ENCODE measurements at places on chromosomes 6 and 20.

DNA sequence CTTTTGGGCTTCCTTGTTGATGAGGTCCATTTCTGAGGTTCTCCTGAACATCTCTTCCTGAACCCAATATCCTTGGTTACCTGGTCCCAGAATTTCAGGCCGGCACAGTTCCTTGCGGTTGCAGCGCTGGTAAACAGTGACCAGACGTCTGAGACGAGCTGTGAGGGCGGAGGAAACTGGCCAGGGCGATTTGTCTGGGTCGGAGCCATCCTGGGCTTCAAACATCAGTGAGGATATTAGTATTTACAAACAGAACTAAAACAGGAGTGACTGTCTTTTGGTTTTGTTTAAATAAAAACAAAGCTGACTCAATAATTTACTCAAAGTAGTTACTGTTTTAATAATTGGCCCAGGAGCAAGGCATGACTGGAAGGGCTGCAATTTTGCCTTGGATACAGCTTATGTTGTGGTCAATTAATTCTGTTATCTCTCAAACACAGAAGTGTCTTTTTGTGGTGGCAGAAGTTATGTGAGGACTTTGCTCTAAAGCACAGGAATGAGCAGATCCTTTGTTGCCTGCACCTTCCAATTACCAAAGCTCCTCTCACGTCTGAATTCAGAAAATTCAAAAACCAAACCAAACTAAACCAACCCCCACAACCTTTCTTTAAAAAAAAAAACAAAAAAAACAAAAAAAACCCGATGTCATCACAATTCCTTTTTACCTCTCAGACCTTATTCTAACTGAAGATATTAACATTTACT, 58.7 kb upstream of the EMILIN3 start:
- no peak for DNase-seq

DNA sequence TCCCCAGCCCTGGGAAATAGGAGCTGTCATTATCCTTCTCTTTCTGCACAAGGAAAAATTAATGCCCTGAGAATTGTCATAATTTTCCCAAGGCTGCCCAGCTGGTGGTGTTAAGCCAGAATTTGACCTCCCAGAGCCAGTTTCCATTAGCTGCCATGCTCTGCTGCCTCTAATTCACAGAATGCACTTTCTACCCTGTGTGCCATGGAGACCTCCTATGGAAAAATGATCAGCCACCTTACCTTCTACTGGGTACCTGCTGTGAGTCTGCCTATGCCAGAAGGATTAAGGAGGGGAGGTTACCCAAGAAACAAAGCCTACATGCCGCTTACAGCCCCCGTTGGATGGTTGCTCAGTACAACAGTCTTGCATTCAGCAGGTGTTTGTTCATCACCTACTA, 29.1 kb downstream of the POFUT1 start:
- no peak for DNase-seq

DNA sequence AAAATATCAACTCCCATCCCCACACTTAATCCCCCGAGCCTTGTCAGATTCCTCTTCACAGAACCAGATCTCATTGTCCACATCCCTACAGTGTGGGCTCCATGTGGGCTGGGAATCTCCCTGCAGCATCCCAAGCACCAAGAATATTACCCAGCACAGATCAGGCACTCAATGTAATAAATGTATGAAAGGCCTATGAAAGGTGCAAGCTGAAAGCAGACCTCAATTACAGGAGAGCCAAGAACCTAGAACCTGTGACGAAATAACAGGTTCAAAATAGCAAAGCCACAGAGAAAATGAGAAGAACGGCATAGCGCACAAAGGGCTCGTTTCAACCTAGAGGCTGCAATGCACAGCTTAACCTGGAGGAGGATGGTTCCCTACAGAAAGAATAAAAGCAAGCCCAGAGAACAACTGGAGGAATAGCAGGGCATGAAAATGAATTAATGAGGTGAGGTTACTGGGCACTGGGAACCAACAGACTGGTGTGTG, 3.1 kb downstream of the SLC23A2 start:
- DNase-seq = no peak

GRCh38 chr6:121594053-121594452, 158.6 kb downstream of the GJA1 start:
- DNase-seq = no peak

DNA sequence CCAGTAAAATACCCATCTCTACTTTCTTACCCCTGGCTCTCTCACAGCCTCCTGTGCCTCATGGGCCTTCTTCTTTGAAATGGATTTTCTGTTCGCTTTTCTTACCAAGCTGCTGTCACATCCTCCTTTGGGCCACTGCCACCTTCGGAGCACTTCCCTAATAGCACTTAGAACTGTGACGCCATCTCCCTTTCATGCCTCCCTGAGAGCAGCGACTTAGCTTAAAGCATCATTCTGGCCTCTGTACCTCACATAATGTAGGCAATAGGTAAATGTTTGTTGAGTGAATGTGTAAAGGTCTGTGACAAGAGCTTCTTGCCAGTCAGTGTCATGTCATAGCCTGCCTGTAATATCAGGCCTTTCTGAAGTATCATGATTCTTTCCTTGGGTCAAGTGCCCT, 78.8 kb downstream of the ADGRG6 start:
- DNase-seq = no peak

DNA sequence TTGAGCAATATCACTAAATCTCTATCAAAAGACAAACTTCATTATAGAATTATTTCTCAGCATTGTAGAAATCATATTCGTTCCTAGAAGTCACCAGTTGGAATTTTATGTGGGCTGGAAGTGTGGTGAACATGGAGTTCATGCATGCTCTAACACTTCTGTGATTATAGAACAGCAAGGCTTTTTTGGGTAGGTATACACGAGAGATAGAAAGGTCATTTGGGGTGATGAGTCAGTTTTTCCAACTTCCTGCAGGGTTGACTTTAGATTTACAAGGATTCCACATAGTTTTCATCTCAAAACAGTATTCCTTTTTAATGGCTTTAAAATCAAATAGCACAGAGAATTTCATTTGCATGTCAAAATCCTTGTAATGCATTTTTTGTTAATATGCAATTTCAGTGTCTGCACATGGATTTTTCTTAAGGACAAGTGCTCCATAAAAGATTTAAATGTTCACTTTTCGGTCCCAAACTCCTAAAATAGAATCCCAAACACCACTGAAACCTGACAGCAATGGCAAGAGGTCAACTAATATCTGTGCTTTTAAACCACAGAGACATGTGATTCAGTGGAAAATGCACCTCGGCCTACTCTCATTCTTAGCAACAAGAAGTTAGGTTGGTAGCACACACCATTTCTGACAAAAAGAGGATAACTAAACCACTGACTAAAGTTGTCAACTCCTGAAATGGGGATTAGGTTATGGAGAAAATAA, 211.0 kb downstream of the MOXD1 start:
- DNase-seq = no peak

DNA sequence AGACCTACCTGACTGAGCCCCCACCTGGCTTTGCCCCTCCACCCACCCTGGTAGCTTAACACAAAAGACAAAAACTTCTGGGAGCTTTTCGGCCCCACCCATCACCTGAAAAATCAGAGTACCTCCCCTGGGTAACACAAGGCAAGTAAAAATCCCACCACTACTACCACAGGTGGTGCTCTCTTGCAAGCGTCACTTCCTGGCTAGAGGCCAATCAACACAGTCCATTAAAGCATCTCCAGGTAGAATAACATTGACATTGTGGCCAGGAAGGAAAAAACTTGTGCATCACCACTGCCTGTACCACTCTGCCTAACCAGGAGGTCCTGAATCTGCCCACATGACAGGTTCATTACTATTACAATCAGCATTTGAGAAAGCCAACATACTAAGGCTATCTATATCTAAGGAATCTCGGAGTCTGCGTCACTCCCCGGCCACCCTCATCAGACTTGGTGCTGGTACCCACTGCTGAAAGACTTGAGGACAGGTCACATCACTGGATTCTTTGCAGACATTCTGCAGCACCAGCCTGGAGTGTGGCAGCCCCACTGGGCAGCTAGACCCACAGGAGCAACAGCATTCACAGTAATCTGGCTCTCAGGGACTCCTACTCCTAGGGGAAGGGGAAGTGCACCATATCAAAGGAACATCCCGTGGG, 125.9 kb downstream of the CDK19 start:
- no peak for DNase-seq

GRCh38 chr6:25280344-25281074, 1.3 kb downstream of the CARMIL1 start:
- DNase-seq = no peak

DNA sequence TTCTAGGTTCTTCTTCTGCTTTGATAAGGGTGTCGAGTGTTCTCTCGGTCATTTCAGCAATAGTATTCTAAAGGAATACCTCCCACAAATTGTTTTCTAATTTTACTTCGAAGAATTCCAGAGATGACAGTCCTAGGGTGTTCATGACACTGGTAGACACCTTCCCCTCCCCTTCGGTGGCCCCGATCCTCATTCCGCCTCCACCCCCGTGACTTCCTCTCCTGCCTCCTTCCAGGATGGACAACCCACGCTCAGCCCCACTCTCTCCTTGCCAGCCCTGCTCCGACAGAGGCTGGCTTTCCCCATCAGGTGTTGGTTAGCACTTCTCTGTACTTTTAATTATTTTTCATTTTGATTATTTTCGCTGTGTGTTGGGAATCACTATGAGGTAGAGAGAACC, 254.8 kb upstream of the QKI start:
- no peak for DNase-seq

DNA sequence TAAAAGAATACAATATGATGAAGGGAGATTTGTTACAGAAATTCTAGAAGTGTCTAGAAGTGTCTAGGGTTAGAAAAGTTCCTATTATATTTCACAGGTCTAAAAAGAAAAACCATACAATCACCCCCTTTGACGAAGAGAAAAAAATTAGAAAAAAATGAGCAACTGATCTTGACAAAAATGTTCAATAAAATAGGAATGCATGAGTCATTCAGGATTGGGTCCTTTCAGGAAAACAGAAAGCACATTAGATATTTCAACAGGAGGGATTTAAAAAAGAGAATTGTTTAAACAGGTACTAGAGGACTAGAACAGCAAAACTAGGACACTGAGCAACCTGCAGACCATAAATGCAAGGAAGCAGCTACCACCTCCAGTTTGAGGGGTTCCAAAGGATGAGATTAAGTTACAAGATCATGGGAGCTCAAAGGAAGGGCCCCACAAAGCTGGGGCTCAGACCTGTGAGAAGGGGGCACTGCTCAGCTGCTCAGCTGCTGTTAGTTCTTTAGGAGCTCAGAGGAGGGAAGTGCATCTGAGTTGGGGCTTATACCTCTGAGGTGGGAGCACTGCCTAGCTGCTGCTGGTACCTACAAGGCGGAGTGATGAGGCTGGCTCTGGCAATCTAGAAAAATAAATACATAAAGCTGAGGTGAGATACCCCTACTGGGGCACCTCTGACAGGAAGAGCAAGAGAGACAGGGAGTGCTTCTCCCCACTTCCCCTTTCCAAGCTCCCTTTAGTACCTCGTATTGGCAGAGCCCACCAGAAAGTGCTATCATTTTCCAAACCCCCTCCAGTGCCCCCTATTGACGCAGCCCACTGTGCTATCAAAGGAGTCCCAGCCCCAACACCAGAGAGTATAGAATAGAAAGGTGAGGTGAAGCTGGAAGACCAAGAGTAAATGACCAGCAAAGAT, 27.1 kb upstream of the BEND6 start:
- DNase-seq = no peak

- no peak for DNase-seq
Measured at GRCh38 chr6:116568821-116569755, 2.2 kb upstream of the RWDD1 start.

DNA sequence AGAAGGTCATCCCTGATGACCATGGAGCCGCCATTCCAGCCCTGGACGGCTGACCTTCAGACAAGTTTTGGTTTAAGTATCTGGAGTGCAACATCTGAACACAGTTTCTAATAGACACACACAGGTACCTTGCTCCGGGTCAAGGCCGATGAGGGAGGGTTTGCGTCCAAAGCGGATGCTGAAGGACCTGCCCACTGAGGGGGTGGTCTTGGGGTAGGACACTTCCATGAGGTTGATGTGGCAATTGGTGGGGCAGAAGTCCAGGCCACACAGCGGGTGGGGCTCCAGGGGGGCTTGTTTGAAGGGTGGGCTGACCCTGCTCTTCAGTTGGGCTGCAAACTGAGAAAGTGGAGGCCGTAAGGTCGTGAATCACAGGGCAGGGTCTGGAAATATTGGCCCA, 177.9 kb downstream of the PREX1 start:
- no peak for DNase-seq

DNA sequence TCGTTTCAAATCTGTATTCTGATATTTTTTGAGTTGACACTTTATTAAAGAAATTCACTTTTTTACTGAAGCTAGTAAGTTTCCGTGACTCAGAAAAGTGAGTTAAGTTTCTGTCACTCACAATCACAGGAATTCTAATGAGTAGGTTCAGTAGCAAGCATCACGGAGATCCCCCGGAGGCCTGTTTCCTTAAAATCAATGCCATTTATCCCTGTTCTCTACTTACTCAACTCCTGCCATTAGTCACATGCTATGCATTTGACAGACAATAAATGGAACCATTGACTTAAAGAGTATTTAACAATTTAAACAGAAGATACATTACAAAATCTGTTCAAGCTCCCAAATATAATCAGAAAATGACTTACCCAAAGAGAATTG, 9.1 kb downstream of the SLC18B1 start:
- DNase-seq = no peak

GRCh38 chr20:59949911-59950310, 8.3 kb upstream of the CDH26 start:
- no peak for DNase-seq

GRCh38 chr6:149234051-149234962, 83.2 kb upstream of the TAB2 start:
- no peak for DNase-seq

GRCh38 chr6:105301072-105301503, 101.8 kb downstream of the PREP start:
- DNase-seq = no peak

DNA sequence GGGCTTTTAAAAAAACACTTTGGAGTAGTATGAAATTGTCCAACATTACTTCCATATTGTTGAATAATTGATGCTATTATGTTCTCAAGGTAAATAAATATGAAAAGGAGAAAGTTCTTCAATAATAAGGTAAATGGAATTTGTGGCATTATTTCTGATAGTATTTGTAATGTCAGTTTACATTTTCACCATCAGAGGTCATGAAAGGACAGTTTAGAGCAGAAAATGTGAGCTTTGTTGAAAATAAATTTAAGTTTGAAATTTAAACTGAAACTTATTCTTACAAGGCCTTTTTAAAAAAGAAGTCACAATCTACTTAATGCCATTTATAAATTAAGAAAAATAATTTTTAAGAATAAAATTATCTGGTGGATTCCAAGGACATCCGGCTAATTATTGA, 15.8 kb upstream of the CEP162 start:
- DNase-seq = no peak

DNA sequence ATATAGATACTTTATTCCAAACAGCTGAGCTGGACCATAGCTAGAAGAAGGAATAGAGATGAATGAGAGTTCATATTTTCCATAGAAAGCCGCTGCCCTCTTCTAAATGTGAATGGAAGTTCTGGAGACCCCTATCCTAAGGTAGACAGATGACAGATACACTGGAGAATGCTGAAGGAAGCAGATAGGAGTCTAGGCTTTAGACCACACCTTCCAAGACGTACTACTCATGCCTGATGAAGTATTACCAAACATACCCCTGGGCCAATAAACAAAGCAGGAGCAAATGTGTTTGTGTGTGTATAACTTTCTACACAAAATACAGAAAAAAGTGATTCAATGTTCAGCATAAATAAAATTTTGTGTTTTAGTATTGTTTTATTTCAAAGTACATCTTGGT, 9.1 kb upstream of the SLC17A2 start:
- no peak for DNase-seq
